ENCODE measurements at places on chromosomes 13 and 19.
A peak's percentile ranks its signal among the peaks of the same experiment; 100 is the strongest.

DNA sequence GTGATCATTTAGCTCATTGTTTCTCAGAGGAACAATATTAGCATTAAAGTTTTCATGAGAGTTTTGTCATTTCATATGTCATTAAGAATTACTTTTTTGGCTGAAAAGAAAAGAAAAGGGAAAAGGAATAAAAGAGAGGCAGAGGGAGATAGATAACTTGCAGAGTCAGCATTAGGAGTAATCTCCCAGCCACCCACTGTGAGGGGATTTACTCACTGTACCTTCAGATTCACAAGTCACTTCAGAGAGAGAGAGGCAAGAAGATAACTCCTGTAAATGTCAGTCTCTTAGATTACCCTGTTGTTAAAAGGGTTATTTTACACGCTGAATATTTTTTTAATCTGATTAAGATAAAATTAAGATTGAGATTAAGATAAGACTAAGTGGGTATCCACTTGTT is 125.2 kb downstream of the POU4F1 start:
- DNase-seq: no peak

DNA sequence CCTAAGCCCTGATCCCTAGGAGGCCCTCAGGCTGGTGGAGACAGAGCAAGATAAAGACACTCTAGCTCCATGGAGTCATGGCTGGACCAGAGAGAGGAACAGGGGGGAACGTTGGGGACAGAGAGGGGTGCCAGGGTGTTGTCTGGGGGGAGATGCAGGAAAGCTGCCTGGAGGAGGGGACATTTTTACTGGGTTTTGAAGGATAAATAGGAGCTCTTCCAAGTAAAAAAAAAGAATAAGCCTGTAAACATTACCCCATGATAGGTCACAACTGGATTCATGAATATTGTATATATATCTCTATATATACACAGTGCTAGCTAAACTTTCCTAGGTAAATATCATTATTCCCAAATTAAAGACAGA is 714 bp downstream of the HSH2D start:
- no peak for DNase-seq

- no peak for DNase-seq
Observed at GRCh38 chr13:114318624-114319023, 4.3 kb downstream of the CHAMP1 start.

GRCh38 chr13:53191091-53191490 is 162.5 kb downstream of the OLFM4 start:
- no peak for DNase-seq

GRCh38 chr13:66994517-66995202 is 235.5 kb downstream of the PCDH9 start:
- DNase-seq: no peak

GRCh38 chr19:41353466-41354342 is at the start of gene TGFB1:
TGFB1 (minus strand) TSS chr19:41353922; CDS start chr19:41353044, 878 bp downstream.
- DNase-seq: peak; percentile 88

GRCh38 chr13:105773863-105774538 is 761.5 kb downstream of the EFNB2 start:
- DNase-seq: no peak

- DNase-seq: peak; percentile 89
Observed at GRCh38 chr19:44722131-44723121, 23.5 kb downstream of the CEACAM16 start.

GRCh38 chr13:98443329-98443728 is 133.6 kb downstream of the STK24 start:
- DNase-seq: peak; percentile 45

DNA sequence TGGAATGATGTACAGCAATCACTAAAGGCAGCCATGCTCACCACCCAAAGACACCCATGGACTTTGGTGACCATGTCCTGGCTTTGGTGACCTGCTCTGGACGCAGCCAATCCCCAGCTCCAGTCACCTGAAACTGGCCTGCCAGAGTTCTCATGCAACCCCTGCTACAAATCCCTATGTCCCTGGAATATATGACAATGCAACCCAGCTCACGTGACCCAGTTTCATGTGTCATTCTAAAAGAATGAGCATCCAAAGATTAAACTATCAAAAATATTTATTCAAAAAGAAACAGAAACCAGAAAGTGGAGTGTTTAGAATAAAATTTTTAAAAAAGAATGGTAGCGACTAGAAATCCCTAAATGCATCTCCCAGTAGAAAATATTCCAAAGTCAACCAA is 203.3 kb upstream of the IRS2 start:
- DNase-seq: no peak

DNA sequence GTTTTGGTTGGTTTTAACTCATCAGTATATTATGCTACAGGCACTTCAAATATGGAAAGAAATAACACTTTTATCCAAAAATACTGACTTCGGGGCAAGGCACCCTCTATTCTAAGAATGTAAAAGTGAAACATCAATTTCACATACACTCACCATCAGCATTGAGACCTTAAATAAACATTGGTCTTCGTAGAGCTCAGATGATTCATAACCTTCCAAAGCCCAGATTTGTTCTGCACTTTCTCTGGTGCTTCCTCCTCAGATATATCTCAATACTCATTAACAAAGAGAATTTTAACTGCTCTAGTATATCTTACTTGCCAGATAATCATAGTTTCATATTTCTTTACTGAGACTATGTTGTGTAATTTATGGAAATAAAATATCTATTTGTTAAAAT is 794.3 kb downstream of the LIG4 start:
- no peak for DNase-seq

GRCh38 chr19:48603001-48603400 is 3.5 kb upstream of the SPACA4 start:
- DNase-seq: no peak

DNA sequence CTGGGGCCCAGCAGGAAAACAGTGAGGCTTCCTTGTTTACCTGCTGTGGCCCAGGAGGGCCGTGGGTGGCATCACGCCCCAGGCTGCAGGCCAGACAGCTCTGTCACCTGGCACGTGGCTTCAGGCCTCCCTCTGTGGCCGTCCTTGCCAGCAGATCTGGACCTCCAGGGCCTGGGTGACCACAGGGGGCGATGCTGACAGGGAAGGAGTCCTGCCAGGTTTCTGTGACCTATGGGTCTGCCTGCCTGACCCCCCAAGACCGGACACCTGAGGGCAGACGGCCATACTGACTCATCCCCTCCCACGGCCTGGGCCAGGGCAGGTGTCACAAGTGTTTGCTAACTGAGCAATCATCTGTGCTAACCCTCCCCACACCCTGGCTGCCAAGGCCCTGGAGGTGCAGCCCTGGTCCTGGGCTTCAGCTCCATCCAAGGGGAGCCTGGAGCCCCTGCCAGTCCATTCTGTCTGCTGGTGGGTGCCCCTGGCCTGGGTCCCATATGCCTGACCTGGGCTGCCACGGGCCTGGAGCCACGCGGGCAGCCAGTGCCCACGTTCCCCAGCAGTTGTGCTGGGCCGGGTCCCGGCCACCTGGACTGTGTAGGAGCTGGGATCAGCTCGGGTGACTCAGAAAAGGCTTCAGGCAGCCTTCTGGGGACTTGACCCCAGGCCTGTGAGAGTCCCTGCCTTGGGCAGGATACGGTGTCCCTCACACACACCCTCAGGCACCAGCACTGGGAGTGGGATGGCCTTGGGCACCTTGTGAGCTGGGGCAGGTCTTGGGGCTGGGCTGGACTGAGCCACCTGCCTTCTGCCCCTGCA is 3.7 kb downstream of the CDC34 start:
- DNase-seq: no peak

DNA sequence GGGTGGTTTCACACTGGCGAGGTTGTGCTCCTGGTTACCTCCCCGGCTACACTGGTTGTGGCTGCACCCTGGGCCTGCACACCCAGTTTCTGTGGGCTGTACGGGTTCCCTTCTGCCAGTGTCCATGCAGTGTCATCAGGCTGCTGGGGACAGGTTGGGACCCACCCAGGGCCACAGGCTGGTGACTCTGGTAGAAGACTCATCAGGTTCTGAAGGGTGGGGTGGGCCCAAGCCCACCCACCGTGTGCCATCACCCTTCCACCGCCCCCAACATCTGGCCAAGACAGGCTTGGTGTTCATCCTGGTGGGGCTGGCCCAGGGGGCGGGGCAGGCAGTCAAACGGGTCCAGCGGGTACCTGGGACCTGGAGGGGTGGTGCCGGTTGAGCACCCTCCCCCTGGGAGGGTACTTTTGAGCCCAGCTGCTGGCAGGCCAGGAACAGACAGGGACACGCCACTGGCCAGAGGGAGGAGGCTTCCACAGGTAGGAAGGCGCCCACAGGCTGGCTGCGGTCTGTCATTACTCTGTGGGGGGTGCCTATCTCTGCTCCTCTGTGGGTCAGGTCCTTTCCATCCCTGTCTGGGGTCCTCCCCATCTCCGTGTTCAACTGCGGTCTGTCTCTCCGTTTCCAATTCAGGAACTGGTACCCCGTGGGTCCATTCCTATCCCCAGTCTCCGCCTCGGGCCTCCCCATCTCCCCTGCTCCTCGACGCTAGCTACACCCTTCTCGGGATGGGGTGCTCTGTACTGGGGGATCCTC is at the start of gene RNF225:
Gene RNF225 (plus strand): TSS at position 437 of the 759 bp plus-strand sequence. CDS start 434 bp downstream, outside the sequence.
- DNase-seq: no peak

GRCh38 chr19:34391813-34392212 is 12.4 kb upstream of the PDCD2L start:
- DNase-seq: no peak

- peak; percentile 85 for DNase-seq
Observed at GRCh38 chr19:4347521-4347920, 4.2 kb downstream of the MPND start.

GRCh38 chr19:46605356-46605821 is 4.3 kb downstream of the CALM3 start:
- DNase-seq: no peak

DNA sequence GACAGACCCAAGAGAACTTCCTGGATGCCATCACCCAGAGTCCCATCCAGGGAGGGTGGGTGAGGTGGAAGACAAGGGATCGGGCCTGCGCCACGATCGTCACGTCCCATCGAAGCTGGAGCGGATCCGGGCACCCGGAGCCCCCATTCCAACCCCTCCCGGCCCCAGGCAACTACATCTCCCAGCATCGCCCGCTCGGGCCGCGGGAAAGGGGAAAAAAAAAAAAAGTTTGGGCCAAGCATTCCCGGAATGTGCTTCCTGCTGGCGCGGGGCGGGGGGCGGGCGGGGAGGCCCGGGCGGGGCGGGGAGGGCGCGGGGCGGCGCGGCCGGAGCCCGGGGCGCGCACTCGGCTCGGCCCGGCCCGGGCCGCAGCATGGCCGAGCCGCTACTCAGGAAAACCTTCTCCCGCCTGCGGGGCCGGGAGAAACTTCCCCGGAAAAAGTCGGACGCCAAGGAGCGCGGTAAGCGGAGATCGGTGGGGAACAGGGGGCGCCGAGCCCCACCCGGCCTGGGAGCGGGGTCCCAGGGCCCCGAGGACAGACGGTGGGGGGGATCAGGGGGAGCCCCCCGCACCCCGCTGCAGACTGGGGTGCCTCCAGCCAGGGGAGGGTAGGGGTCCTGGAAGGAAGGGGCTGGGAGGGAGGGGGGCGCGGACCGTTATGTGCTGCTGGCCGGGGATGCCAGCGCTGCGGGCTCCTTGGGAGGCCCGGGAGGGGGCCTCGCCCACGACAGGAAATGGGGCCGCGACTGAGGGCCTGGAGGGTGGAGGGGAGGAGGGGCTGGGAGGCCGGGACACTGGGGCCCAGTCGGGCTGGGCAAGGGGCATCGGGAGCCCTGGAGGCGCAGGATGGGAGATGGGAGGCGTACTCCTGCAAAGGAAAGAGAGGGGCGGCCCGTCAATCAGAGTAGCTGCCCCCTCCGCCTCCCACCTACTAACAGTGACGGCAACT is at the start of gene SYDE1:
Gene SYDE1 (plus strand): TSS at position 341 of the 950 bp plus-strand sequence. CDS start 33 bp downstream, at position 374.
- DNase-seq: no peak

- no peak for DNase-seq
Observed at GRCh38 chr13:70090036-70090723, 17.4 kb upstream of the ATXN8OS start.

DNA sequence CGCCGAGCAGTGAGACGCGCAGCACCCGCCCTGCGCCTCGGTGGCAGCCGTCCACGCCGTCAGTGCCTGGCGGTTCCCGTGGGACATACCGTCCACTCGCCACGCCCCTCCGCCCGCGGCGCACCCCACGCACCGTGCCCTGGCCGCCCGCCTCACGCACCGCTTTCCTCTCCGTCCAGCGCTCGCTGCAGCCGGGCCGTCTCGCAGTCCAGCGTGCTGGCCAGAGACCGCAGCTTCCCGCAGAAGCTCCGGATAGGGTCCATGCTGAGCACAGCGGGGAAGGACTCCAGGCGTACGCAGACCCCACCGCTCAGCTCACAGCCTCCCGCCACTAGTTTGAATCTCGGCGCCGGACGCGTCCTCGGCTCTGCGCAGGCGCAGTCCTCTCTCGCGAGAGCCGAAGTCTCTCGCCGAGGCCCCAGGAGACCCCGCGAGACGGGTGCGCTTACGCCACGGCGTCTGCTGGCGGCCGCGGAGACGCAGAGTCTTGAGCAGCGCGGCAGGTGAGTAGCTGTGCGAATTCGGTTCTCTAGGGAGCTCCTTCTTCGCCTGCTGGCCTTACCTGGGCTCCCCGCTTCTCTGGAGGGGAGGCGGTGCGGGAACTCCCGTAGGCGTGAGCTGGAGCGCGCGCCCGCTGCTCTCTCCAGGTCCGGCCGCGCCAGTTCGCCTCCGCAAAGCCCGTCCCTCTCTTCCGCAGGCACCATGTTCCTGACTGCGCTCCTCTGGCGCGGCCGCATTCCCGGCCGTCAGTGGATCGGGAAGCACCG is at the start of the genes MRPL57 and SKA3:
Gene MRPL57 (plus strand): TSS at position 444 of the 767 bp plus-strand sequence. CDS start 259 bp downstream, at position 703.
Gene SKA3 (minus strand): TSS at position 338 of the 767 bp plus-strand sequence. CDS start 75 bp downstream, at position 263.
- peak; percentile 95 for DNase-seq

DNA sequence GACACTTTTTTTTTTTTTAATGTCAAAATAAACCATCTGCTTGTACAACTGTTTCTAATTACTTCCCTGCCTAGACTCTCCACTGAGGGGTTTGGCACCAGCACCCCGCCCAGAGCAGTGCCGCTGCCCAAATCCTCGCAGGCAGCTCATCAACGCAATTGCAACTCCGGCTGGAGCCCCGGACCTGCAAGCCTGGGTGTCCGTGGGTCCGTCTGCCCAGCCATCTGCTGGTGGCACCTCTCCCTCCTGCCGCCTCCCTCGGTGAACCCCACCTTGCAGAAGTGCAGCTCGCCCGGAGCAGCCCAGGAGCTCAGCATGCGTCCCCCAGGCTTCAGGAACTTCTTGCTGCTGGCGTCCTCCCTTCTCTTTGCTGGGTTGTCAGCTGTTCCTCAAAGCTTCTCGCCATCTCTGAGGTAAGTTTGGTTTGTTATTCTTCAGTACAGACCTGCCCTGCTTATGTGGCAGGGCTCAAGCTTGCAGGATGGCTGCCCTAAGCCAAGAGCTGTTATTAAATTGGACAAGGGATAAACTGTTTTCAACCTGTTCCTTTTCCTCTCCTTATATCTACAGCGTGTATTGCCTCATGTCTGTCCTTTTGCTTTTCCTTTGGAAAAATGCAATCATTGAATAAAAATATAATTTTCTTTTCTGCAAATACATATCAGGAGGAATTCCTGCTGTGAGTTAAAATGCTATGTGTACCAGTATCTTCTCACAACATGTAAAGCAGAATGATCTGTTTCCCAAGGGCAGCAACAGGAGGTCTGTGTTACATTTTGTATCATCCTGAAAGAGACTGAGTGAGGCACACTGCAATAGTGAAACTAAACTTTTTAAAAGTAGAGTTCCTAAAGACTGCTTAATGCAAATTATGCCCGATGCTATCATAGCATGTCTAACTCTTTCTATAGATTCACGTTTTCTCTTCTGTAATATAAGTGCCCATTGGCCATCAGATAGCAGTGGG is at the start of gene ITGBL1:
Gene ITGBL1 (plus strand): TSS at position 157 of the 967 bp plus-strand sequence. CDS start 159 bp downstream, at position 316.
- DNase-seq: no peak

GRCh38 chr13:88764103-88764502 is 1092.9 kb downstream of the SLITRK5 start:
- DNase-seq: no peak

GRCh38 chr19:37346091-37346490 is 24.8 kb upstream of the ZNF527 start:
- no peak for DNase-seq

GRCh38 chr13:32041429-32041828 is 9.9 kb downstream of the FRY start:
- DNase-seq: peak; percentile 65
